Urinary bladder (tissue), 4 donors: ENCODE measurements at places on chromosomes 16 and 17. TPM values are rescaled to one million over a fixed set of nuclear protein-coding genes. Genes with fewer than 3 reads are reported as not detected.

The FN3K gene
- total RNA-seq: 3.4 TPM

DNA sequence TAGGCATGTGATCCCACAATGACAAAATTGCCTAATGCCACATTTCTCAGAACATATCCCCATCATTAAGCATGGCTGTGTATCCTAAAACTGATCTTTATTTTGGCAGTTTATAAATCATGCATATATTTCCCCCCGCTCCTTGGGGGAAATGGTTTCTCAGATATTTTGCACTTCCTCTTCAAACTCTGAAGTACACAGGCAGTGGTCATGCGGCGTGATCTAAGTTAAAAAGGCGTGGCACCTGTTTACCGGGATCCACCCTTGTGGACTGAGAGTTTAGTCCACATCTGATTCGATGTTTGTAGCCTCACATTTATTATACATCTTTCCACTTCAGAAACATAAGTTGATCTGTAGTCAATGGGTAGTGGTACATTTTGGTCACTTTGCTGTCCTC lies 51.4 kb downstream of the USP10 start:
- DNase-seq: no peak

GRCh38 chr17:72458301-72458700 lies 337.5 kb downstream of the SOX9 start:
- DNase-seq: no peak

GRCh38 chr17:49990921-49991320 lies 4.1 kb downstream of the DLX3 start:
- DNase-seq: no peak

The SYNGR3 gene
- total RNA-seq: 2.0 TPM

GRCh38 chr16:6252541-6252940 lies 1080.1 kb upstream of the RBFOX1 start:
- DNase-seq: no peak

DNA sequence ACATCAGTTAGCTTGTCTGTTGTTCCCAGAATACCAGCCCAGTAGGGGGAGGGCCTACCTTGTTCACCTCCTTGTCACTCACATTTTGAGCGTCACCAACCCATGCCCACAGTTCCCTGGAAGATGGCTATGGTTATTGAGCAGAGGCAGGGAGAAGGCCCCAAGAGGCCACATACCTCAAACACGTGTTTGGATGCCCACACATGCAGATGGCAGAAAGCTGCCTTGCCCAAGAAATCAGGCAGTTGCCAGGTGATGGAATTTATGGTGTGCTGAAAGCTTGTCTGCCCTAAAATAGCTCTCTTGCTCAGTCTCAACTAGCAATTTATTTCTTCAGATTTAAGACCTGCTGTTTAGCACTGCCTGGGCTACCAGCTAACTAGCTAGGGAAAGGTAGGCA lies 16.5 kb upstream of the CMTM4 start:
- no peak for DNase-seq

GRCh38 chr17:81934098-81934757 lies 2.9 kb downstream of the PYCR1 start:
- DNase-seq: no peak

- DNase-seq: no peak
Measured at GRCh38 chr17:19553036-19553435, 19.4 kb downstream of the SLC47A1 start.

DNA sequence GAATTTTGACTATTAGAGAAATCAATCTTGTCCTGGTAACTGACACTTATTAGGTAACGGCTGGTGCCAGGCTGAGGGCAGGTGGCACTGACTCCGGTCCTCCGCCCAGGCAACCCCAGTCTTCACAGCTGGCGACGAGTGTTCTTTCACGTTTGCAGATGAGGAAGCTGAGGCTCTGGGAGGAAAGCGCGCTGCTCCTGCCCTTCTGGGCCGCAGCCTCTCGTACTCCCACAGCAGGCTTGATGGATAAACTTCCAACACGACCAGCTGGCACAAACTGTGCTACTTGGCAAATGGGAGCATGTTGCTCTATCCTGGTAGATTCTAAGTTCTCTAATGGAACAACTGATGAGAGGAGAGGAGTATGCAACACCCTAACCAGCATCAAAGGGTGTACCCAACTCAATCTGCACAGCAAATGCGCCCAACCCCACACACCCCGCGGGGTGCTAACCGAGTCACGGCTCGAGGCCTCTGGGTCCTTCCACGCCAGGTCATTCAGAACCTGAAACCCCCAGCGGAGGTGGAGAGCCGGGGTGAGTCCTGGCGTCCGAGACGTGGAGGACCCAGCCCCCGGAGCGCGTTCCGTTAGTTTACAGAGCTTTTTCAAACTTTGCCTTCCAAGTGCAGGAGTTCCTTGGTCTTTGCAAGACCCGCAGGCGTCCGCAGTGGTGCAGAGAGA lies 477 bp upstream of the SLC47A1 start:
- DNase-seq: no peak

DNA sequence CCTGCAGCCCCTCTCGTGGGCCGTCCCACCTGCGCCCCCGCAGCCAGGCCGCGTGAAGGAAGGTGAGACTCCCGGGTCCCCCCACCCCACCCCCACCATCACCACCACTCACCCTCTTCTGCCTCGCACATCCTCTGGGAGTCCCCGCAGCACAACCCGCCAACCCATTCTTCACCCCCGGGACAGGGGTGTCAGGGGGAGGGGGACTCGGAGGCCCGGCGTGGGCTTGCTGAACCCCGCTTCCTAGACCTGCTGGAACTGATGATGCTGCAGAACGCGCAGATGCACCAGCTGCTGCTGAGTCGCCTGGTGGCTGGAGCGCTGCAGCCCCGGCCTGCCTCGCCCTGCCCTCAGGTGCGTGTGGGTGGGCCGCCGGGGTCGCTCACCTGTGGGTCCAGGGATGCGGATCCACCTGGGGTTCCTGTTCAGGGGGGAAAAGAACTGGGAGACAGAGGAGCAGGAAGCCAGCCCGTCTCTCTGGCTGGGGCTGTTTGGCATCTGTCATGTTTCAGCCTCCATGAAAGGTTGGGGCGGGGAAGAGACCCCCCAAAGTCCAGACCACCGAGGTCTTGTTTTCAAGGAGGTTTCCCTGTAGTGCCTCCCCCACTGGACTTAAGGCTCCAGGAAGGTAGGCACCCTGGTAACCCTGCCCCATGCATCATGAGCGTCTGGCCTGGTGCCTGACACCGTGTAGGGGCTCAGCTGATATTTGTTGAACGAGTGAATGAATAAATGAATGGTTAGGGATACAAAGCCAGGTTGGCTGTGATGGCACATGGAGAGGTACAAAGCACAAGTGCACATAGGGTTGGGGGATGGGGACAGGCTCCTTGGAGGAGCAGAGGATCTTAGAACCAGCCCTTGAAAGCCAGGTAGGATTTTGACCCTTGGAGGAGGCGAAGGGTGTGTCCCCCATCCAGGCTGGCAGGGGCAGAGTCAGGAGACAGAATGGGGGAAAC lies 849 bp downstream of the PRR29 start:
- DNase-seq: no peak

DNA sequence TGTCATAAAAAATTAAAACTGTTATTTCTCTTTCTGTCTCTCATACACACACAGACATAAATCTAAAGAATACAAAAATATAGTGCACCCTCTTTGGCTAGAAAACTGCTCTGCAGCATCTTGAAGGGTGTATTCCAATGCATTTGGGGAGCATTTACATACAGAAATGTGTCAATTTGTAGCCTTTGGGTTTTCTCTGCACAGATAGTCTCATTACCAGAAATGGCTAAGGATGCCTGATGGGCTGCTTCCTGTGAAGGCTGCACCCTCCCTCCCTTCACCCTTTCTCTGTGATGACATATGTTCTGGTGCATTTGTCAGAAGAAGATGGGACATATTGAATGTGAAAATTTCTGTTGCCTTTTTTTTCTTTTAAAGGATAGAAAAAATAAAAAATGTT lies 1239.3 kb downstream of the CDH11 start:
- no peak for DNase-seq

The YPEL3 gene
- total RNA-seq: 16.5 TPM

The TBX2 gene
- total RNA-seq: 26.4 TPM

The CDK5RAP3 gene
- total RNA-seq: 77.4 TPM

GRCh38 chr16:84004442-84004841 lies 36.4 kb downstream of the NECAB2 start:
- no peak for DNase-seq

The AATK gene
- 7.6 TPM for total RNA-seq

DNA sequence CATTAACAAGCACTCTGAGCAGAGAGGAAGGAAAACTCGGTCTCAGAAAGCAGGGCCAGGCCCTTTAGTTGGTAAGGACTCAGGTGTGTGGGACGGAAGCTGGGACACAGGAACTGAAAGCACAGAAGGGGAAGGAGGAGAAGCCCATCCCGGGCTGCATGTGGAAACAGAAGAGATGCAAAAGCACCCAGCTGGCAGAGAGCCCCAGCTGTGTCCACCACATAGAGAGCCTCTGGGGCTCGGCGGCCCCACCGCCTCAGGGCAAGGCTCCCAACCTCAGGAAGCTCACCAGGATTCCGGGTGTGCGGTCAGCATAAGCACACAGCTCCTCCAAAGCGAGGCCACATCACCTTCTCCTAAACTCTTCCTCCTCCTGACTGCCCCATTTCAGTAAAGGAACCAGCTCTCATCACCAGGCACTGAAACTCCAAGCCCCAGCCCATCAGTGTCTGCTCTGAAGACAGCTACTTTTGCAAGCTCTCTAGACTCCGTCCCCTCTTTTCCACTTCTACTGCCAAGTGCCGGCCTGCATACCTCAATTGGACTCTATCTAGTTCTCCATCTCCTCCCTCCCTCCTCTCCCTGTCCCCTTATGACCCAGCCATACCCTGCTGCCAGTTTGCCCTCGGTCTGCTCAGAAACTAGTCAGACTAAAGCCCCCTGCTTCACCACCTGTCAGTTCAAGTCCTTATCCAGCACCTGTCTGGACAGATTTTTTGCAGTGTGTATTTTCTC lies 6.0 kb downstream of the ST3GAL2 start:
- DNase-seq: no peak

- no peak for DNase-seq
Measured at GRCh38 chr17:32493976-32494513, 7.3 kb downstream of the CDK5R1 start.

The PRR29 gene
- total RNA-seq: 0.42 TPM

The PFN1 gene
- total RNA-seq: 205 TPM

The HS3ST4 gene
- total RNA-seq: 1.3 TPM

DNA sequence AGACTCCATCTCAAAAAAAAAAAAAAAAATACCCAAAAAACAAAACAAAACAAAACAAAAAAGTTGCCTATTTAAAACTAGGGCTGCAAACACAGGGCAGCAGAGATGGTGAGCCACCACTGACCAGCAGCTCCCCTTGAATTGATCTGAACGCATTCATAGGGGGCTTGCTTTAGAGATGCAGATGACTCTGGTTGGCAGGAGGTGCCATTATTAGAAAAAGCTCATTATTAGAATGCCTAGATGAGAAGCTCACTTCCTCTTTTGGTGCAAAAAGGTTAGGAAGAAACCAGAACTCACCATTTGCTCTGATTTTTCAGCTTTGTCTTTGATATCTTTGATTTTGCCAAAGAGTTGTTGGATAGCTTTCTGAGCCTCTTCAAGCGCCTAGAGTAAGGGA lies 53.1 kb downstream of the VPS53 start:
- no peak for DNase-seq

The CD300E gene
- 0.42 TPM for total RNA-seq

The RNF227 gene
- 4.2 TPM for total RNA-seq

GRCh38 chr17:866568-867103 lies 84.5 kb downstream of the MRM3 start:
- no peak for DNase-seq

GRCh38 chr17:65455972-65456343 lies 105.5 kb downstream of the AXIN2 start:
- no peak for DNase-seq

- DNase-seq: no peak
Measured at GRCh38 chr16:17358846-17359245, 111.9 kb downstream of the XYLT1 start.

- no peak for DNase-seq
Measured at GRCh38 chr17:38464251-38464722, 36.0 kb downstream of the ARHGAP23 start.

DNA sequence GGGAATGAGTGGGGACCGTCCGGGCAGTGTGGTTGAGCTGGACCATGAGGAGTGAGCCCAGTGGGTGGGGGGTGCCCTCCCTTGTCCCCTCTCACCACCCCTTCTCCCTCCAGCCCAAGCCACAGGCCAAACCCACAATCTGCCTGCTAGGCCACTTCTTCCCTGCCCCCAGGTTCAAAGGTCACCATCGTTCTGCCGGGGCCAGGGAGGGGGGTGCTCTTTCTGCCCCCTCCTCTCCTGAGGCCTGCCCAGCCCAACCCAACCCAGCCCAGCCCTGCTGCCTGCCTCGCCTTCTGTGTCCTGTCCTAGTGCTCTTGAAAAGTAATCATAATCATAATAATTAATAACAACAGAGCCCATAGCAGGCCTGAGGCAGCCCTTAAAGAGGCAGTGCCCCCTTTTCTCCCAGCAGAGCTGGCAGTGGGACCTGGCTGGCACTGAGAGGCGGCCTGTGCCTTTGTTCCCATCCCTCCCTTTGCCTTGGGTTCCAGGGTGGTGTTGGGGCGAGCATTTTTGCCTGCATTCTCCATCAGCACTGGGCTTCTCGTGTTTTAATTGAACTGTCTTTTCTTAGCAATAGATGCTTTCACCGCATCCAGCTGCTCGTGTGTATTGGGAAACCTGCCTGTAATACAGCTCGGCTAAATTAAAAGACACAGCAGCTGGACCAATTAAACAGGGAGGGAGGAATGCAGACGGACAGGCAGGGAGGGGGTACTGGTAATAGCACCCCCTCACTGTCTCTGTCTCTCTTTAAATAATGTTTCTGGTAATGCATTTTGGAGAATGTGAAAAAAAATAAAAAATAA lies 46.8 kb downstream of the SREBF1 start:
- DNase-seq: no peak

- DNase-seq: no peak
Measured at GRCh38 chr16:30470632-30470995, 1.9 kb upstream of the ITGAL start.

The BCAS3 gene
- 72.4 TPM for total RNA-seq

DNA sequence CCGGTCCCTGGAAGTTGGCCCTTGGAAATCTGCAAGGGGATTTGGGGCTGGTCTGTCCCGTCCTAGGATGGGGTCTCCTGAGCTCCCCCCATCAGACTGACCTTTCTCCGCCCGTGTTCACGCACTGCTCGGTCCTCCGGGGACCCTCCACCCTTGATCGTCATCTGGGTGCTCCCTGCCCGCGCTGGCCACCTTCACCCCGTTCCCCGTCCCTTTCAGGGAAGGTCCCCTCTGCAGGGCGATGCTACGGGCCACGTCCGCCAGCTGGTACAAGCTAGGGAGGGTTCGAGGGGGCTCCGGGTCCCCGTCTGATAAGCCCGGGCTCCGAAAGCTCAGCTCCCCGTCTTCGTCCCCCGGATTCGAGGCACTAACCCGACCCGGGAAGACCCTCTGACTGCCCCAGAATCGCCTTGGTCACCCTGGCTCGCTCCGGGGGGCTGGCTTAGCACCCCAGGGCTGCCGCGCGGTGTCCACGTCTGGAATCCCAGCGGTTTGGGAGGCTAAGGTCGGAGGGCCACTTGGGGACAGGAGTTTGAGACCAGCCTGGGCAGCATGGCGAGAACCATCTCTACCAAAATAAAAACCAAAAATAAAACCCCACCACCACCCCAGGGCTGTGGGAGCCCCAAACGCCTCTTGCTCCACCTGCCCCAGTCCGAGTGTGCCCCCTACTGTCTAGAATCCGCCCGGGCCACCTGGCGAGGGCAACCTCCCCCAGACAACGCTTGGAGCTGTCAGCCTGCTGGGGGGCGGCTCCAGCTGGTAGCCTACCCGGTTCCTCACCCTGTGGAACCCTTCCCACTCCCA lies 1.1 kb upstream of the SLC43A2 start:
- DNase-seq: no peak

- DNase-seq: no peak
Measured at GRCh38 chr17:55281649-55282378, 17.1 kb downstream of the HLF start.
